ENCODE measurements at places on chromosomes 7 and 10.

GRCh38 chr10:95419399-95419798 lies 128.6 kb upstream of the PDLIM1 start:
- no peak for DNase-seq

- DNase-seq: no peak
Measured at GRCh38 chr10:1049425-1049958, 573 bp upstream of the IDI1 start.

DNA sequence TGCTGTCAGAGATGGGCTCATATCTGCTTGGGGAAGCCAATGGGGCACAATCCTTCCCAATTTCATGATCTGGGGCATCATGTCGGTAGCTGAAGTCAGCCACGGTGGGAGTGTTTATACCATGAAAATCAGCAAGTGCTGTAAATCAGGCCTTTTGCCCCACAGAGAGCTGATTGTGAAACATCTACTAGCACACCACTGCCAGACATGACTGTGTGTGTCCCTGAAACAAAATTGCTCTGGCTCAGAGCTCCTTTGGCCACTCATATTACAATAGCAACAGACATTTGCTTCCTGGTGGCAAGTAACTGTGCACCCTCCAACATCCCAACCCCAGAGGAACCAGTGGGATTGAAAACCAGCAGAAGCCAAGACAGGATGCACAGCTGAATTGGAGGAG lies 23.7 kb downstream of the GPR26 start:
- no peak for DNase-seq

- no peak for DNase-seq
Measured at GRCh38 chr10:121527690-121528089, 70.6 kb downstream of the FGFR2 start.

- DNase-seq: no peak
Measured at GRCh38 chr10:43323245-43323644, 48.2 kb upstream of the FXYD4 start.

DNA sequence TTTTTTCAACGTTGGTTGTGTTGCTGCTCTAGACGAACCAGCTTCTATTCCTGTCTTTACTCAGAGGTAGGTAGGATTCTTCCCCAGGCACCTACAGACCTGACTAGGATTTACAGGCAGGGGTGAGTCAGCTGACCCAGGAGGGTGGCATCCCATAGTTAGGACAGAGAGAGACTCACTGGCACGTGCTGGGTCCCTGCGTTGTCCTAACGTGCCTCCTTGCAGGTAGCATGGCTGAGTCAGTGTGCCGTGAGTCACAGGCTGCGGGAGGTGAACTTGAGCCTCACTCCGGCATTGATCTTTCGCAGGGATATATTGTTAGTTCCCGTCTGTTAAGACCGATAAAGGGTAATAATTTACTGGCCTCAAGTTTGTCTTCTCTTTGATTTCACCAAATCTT lies 96.5 kb downstream of the PFKFB3 start:
- DNase-seq: no peak

Data from HAP-1 (cell line).